Non-pigmented ciliary epithelial cell (primary cell): ENCODE measurements at places on chromosomes 3 and 15.
A peak's percentile ranks its signal among the peaks of the same experiment; 100 is the strongest.

DNA sequence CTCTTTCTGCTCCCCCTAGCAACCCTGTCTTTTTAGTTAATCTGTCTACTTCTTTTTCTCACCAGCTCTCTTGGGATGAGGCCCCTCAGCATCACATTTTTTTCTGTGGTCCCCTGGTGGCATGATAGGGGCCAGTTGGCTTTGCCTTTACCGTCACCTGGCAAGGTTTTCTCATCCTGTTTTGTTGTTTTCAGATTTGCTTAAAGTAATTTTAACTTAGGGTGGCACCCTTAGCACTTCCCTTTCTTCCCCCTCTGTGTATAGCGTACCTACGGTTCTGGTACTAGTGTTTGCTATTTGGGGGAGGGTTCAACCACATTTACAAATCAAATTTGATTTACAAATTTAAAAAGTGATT lies 35.6 kb downstream of the PDCD6IP start:
- no peak for DNase-seq

GRCh38 chr3:14767245-14768051 lies 51.3 kb upstream of the FGD5 start:
- DNase-seq = no peak

GRCh38 chr3:115673881-115674280 lies 50.6 kb downstream of the GAP43 start:
- DNase-seq = no peak

DNA sequence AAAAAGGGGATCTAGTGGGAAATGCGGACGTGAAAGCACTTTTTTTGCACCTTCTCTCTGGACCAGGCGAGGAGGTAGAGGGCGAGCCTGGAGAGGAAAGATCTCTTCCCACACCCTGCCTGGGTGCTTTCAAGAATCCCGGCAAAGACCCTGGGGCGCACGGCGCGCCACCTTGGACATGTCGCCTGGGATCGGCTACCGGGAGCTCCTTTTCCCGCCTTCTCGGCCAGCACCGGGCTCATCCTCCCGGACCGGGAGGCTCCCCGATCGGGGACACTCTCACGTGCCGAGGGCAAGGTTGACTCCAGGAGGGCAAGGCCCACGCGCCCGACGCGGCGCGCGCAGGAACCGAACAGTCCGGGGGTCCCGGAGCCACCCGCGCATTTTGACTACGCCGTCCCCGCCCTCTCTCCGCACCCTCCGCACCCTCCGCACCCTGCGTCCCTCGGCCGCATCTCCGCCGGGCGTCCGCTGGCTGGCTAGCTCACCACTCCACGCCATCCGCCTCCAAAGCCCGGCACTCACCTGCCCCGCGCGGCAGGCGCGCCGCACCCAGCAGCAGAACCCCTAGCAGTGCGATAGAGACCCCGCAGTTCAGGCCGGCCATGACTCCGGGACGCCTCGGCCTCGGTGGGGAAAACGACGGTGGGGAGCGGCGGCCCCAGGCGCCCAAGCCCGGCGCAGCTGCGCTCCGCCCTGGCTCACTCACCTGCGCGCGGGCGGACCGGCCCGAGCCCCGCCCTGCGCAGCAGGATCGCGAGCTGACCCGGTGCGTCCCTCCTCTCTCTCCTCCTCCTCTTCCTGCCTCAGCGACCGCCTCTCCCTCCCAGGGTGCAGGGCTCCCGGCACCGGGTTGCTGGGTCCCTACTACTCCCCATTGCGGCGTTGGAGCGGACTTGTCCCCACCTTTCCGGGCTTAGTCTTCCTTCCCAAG lies at the start of gene CDCP1:
Gene CDCP1, minus strand, starts transcription at position 698 of the 934 bp plus-strand sequence. Its CDS starts 91 bp downstream, at position 607.
- no peak for DNase-seq

DNA sequence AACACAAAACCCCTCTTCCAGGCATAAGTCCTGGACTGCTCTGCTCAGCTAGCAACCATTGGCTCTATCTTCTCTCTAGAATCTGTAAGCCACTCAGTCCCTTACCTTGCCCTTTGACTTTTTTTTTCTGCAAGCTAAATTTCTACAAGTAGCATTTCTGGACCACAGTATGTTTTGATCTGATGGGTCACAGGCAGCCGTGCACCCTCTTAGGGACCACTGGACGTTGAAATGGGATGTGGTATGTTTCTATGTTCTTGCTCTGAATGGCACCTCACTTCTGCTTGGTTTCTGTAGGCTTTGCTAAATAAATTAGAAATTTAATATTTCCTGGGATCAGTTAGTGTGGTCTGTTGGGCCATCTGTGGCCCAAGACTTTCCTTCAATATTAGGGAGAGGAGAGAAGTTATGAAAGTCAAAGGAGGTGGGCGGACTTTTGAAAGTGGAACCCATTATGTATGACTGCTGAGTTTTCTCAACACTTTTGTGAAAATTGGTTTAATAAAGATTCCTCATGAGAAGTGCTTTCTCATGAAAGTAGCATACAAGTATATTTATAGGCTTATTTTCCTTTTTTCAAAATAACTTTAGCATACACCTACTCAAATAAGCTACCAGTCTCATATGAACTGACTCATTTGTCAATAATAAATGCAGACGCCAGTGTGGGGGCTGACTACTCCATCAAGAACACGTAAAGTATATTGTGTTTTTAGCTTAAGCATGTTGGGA lies 18.4 kb upstream of the TIPARP start:
- DNase-seq = no peak

GRCh38 chr15:34079904-34080303 lies 21.8 kb downstream of the EMC7 start:
- DNase-seq = no peak

GRCh38 chr3:134993011-134993410 lies 198.0 kb downstream of the EPHB1 start:
- no peak for DNase-seq

- DNase-seq = no peak
Observed at GRCh38 chr15:47974724-47975123, 146.1 kb upstream of the SLC24A5 start.

GRCh38 chr15:60444289-60444912 lies 34.5 kb downstream of the ICE2 start:
- no peak for DNase-seq

- no peak for DNase-seq
Observed at GRCh38 chr3:161054860-161055604, 50.1 kb downstream of the B3GALNT1 start.

DNA sequence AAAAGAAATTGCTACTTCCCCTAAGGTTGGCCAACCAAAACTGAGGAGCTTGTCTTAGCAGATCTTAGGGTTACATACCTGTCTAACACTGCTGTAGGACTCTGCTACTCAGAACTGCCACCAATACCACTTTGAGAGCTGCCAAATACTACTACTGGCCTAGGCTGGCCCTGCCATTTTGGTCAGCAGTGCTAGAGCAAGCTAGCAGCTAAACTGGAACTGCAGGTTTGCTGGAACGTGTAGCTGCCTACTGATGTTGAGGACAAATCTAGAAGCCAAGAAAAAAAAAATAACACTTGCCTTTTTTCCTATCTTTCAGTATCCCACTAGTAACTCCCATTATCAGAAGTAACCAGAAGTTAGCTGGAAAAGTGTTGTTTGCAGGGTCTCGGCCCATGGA lies 387.4 kb downstream of the RBMS3 start:
- DNase-seq = no peak

DNA sequence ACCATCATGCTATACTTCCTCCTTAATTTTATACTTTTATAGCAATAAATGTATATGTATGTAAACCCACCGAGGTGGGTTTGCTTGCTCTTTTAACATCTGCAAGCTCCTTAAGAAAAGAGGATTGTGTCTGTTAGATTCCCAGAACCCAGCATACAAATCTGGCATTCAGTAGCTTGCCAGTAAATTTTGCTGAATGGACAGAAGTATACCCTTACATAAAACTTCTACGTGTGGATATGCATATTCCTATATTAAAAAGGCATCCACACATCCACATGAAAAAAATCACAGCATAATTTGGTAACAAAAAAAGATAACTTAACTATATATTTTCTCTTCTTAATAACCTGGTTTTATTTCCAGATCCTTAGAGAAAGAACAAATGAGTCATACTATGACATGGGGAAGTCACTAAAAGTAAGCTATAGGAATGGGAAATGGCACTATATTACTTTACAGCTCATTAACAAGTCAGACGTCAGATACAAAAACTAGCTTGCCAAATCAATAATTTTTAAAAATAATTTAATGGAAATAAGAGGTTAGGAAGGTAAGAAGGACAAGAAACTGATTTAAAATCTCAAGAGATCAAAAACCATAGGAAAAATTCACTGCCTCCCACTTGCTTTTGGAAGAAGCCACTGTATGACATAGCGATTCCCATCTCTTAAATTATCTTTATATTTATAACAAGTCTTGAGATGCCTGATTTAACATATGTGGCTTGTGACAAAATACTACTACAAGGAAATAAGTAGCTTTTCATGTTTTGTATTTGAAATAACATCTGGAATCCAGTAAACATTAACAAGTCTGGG lies 68.7 kb downstream of the SUMF1 start:
- DNase-seq = no peak

DNA sequence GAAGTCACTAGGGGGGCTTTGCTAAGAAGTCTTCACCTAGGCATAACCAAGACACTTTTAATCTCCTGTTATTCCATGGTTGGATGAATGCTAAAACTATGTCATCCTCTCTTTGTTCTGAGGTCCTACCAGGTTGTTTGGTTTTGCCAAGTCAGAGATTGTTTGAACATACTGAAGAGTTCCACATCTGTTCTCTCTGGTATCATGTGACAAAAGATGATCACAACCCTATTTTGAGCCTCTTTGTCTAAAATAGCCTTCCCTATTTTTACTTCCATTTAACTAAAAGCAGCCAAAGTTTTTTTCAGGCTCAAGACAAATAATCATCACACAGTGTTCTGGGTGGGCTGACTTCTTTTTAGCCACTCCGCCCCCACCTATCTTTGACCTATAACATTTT lies 218.4 kb upstream of the LMCD1 start:
- no peak for DNase-seq

DNA sequence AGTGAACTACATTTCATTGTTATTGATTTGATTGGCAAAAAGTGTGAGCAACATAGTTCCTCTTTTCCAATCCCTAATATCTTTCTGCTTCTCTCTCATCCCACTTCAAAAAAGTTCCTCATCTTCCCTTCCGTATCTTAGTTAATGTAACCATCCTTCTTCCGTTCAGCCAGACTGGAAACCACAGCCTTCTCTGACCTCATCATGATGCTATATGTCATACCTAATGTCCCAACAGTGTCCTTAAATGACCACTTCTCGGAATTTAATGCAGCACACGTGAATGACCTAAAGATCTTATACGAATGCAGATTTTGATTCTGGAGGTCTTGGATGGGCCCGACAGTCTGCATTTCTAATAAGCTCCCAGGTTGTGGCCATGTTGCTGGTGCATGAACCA lies 320.3 kb upstream of the SATB1 start:
- DNase-seq = no peak

GRCh38 chr15:99153026-99153535 lies 48.2 kb downstream of the SYNM start:
- DNase-seq = no peak

DNA sequence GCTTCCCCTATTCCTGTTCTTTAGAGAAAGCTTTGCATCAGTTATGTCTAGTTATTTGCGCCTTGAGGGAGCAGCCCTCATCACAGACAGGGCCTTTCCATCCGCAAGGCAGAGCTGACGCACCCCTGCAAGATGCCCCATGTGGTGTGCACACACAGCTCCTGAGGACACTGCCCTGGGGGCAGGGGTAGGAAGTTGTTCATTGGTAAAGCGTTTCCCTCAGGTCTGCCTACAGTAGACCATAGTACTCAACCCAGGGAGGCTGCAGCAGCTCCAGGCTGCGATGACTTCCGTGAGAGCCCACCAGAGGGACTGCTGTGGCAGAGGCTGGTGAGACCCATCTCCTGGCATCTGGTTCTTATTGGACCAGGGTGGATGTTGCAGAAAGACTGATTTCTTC lies 55.1 kb upstream of the PLXNA1 start:
- DNase-seq = no peak

DNA sequence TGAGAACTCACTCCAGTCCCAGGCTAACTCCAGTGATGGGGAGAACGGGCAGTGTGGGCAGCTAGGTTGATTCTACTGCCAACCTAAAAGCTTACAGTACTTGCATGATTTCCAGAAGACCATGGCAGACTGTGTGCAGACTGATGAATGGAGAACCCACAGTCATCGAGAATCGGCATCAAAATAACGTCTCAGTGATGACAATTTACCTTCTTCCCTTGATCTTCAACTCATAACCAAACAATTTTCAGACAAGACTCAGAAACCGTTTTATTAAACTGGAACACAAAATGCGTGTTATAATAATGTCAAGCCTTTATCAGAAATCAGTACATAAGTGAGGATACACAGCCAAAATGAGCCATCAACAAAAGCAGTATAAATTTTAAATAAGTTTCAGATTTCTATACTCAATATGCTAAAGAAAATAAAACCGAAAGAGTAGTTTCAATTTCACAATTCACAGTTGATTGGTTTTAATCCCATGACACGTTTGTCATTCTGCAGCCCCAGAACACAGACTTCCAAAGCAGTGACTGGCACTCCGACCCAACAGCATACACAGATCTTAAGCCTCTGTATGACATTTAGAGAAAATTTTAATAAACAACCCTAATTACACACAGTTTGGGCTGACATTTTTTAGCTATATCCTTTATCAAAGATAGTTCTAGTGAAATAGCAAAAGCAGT lies 54.5 kb downstream of the ZMAT3 start:
- no peak for DNase-seq

DNA sequence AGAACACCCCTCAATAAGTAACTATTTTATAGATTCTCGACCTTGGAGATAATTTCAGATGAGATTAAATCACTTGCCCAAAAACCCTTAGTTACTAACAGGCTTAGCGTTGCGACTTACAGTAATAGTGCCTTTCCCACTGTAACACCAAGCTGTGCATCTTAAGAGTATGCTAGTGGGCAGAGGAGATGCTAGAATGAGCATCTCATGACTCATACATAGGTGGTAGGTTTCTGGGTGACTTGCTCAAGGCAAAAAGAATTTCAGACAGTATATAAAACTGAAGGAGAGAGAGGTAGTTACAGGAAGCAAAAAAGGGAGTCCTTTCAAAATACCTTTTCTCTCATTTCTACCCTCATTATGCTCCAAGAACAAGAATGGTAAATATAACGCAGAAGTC lies 3.9 kb downstream of the KATNBL1 start:
- DNase-seq = no peak

DNA sequence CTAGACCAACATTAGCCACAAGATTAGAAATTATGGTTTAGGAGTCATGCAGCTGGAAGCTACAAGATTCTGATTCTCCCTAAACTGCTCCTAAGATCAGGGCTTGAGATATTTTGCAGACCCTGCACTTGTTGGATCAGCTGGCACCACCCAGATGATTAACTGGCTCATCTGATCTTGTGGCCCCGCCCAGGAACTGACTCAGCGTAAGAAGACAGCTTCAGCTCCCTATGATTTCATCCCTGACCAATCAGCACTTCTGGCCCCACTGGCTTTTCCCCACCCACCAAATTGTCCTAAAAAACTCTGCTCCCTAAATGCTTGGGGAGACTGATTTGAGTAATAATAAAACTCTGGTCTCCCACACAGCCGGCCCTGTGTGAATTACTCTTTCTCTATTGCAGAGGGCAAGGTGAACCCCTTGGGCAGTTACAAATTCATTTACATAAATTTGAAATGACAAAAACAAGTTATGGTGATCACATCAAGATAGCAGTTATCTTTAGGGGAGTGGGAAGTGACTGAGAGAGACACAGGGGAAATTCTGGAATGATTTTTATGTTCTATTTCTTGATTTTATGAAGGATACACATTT lies 76.5 kb downstream of the CD200R1L start:
- DNase-seq = peak; percentile 77
